ENCODE measurements at places on chromosomes 5 and 9.
A peak's percentile ranks its signal among the peaks of the same experiment; 100 is the strongest.

DNA sequence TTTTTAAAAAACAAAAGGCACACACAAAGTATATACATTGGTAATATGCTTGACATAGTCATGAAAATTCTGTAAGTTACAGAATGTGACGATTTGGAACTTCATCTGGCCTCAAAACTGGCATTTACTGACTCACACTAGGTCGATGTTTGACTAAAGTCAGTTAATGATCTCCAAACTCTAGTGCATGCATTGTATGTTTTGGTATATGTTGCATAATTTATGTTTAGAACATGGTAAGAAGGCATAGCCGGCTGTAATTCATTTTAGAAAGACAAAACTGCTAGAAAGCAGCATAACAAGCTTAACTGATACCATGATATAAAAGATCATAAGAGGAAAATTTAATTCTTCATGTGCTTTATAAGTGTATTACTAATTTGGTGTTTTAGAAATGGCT lies 58.6 kb upstream of the RICTOR start:
- no peak for DNase-seq

DNA sequence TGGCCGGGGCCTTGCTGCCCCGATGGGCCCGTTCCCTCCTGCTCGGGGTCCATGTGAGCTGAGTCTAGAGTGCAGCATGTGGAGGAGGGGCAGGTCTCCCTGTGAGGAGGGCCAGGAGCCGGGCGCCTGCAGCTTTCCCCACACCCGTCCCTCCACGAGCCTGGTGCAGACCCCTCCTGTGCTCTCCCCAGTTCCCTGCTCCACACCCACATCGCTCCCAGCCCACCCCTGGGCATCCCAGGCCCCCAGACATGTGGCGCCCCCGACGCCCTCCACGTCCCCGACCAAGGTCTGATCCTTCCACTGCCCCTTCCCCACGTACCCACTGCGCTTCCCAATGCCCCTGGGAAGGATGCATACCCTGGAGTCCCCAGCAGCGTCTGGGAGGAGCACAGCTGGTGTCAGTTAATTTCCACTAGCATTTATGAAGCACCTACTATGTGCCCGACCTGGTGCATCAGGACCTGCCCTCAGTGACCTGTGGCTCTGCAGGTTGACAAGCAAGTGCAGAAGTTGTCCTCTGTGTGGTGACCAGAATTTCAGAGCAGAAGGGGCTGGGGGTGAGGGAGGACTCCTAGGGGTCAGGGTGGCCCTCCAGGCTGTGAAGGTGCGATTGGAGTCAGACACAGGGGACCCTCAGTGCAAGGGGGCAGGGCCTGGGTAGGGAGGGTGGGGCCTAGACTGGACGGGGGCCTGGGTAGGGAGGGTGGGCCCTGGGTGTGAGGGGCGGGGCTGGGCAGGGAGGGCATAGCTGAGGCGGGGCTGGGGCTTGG lies 10.8 kb upstream of the SLC6A18 start:
- no peak for DNase-seq

- no peak for DNase-seq
Measured at GRCh38 chr5:97458851-97459250, 275.8 kb upstream of the RIOK2 start.

GRCh38 chr5:171268700-171269620 lies 40.1 kb upstream of the TLX3 start:
- DNase-seq: no peak

GRCh38 chr5:113614191-113614590 lies 100.7 kb downstream of the YTHDC2 start:
- DNase-seq: no peak

- peak; percentile 52 for DNase-seq
Measured at GRCh38 chr9:15724016-15724415, 171.2 kb downstream of the CCDC171 start.

DNA sequence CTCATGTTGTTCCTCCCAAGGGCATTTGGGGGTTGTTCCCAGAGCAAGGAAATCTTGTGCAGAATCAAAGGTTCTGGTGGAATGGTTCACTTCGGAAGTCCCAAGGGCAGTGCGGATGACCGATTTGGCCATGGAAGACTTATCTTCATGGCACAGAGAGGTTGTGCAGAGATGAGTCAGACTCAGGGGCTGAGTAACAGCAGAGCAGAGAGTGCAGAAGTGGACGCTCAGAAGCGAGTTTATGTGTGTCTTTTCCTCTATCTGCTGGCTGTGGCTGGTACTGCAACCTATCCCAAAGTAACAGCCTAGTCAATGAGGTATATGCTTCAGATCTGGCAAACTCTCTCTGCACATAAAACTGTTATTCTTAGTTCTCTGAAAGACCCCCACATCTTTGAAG lies 118.1 kb downstream of the DPYSL3 start:
- no peak for DNase-seq

- DNase-seq: peak; percentile 62
Measured at GRCh38 chr5:67094476-67095300, 101.9 kb downstream of the CD180 start.

DNA sequence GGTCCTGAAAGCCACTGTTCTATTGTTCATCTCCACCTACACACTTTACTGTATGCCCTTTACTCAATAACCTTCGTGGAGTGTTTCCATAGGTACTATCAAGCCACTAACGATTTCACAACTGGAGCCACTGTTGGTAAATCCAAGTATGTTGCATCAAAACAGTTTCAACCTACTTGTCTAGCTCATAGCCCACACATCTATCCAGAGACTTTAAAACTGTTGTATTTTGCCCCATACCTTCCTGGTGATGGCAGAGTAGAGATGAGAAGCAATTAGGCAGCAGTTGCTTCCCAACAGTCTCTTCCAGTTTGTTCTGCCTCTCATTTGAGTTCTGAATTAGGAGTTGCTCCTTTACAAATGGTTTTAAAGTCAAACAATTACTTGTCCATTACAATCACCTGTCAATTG lies 607 bp downstream of the FAXDC2 start:
- DNase-seq: no peak

DNA sequence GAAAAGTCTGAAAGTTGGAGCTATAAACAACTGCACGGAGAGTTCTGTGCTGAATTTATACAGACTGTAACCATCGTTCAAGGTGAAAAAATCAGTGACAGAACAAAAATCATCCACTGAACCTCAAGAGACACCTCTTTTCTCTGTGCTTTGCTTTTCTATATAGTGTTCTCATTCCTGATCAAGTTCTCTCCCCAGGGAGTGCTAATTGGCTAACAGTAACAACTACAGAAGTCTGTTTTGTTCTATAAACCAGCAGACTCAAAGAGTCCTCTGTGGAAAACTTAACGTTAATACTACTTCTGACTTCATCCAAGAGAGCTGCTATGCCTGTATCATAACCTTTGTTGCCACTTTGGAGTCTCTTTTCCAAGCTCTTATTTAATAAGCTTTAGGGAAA lies 1388.3 kb upstream of the C9orf72 start:
- DNase-seq: no peak

DNA sequence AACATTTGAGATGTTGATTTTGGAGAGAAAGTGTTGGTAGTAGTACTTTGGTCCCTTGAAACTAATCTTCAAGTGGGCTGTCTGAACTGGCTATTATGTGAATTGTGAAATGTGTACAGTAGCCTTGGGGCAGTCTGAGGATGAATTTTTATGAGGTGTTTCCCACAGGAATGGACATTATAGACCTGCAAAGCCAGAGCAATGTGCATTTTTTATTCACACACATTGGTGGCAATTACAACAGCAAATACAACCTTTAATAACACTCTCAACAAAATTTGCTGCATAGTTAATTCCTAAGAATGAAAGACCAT lies 147.0 kb downstream of the PAM start:
- no peak for DNase-seq

DNA sequence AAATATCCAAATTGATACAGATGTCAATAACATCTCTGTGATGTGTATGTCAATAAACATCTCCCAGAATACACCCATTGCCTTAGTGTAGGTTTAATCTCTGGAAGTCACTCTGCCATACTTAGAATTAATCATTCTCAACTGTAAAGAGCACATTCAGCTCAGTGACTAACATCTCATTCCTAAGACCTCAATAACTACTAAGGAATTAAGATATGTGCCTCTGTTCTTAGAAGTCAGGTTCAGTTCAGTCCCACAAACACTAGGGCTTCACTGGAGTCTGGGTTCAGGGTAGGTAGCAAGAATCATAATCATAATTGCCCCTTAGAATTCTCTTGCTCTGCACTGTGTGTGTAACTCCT lies 31.7 kb downstream of the UGCG start:
- no peak for DNase-seq

DNA sequence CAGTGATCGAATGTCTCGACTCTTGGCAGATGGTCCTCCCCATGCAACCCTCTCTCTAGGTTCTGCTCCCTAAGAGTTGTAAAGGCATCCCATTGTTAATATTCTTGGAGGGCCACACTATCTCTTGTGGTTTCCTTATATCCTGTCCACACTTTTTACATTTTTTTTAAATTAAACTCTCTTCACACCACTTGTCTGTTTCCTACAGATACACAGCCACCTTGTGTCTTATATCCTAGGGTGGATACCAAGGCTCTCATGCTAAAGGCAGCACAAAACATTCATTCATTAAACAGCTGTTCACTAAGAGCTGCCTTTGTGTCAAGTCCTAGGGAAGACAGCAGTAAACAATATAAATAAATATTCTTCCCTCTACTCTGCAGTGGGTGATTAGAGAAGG lies 60.5 kb upstream of the SHISAL2B start:
- DNase-seq: no peak

GRCh38 chr9:85483208-85483607 lies 258.5 kb downstream of the AGTPBP1 start:
- DNase-seq: no peak

DNA sequence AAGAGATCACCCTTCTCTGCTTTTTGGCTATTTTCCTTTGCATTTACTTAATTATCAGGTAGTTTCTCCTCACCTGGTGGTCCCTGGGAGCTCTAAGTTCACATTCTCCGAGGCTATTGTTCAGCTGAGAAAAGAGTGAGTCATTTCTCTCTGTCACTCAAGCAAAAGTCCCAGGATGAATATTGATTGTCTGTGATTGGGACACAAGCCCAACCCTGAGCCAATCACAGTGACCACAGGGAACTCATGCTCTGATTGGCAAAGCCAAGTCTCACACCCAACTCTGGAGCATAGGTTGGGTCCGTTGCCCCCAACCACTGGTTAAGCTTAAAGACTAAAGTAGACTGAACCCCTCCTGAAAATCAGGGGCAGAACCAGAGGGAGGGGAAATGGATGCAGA lies 27.8 kb upstream of the FAT2 start:
- no peak for DNase-seq

- DNase-seq: no peak
Measured at GRCh38 chr5:176646049-176646706, 1.1 kb upstream of the TSPAN17 start.

GRCh38 chr5:54754878-54755277 lies 230.5 kb downstream of the ESM1 start:
- DNase-seq: no peak

GRCh38 chr9:87674565-87675299 lies 51.2 kb upstream of the CTSL start:
- DNase-seq: no peak

DNA sequence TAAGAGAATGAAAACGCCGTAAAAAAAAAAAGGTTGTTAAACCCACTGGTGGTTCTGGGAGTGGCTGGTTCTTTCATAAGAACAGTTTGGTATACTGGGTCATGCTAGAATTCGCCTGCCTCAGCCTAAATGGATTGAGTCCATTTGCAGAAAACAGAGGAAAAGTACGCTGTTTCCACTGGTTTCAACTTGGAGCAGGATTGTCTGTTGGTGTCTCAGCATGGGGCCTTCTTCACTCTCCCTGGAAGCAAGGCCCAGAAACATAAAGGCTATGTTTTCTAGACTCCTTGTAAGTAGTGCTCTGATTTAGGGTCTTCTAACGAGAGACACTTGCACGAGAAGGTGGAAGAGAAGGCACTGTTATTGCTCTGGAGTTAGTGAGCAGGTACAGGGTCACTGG lies 116.9 kb upstream of the MTAP start:
- no peak for DNase-seq

- DNase-seq: no peak
Measured at GRCh38 chr5:10118150-10118549, 131.5 kb downstream of the ATPSCKMT start.

GRCh38 chr5:154447089-154447725 lies 1.4 kb downstream of the SAP30L start:
- no peak for DNase-seq

GRCh38 chr9:108844856-108845255 lies 10.9 kb downstream of the ACTL7B start:
- no peak for DNase-seq

GRCh38 chr5:77513321-77513720 lies 21.2 kb upstream of the WDR41 start:
- no peak for DNase-seq

- no peak for DNase-seq
Measured at GRCh38 chr5:152066784-152067183, 142.1 kb upstream of the GLRA1 start.

GRCh38 chr9:77290373-77290772 lies 113.0 kb downstream of the VPS13A start:
- DNase-seq: no peak

DNA sequence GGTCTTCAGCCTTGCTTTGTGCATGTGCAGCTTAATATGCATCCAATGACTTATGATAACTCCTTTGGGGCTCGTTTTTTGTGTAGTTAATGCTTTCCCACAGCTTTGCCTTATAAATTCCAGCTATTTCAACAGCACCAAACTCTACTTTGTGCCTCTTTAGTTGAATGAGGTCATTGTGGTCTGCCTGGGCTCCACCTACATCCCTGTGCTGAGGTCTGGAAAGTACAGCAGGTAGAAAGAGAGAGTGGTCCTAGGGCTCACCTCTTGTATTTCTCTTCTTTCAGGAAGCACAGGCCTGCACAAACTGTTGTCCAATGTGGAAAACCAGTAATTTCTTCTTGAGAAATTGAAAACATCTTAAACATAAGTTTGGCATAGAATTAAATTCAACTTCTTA lies 167.2 kb downstream of the XRCC4 start:
- DNase-seq: no peak

- DNase-seq: no peak
Measured at GRCh38 chr9:73223594-73223993, 71.9 kb downstream of the ANXA1 start.

DNA sequence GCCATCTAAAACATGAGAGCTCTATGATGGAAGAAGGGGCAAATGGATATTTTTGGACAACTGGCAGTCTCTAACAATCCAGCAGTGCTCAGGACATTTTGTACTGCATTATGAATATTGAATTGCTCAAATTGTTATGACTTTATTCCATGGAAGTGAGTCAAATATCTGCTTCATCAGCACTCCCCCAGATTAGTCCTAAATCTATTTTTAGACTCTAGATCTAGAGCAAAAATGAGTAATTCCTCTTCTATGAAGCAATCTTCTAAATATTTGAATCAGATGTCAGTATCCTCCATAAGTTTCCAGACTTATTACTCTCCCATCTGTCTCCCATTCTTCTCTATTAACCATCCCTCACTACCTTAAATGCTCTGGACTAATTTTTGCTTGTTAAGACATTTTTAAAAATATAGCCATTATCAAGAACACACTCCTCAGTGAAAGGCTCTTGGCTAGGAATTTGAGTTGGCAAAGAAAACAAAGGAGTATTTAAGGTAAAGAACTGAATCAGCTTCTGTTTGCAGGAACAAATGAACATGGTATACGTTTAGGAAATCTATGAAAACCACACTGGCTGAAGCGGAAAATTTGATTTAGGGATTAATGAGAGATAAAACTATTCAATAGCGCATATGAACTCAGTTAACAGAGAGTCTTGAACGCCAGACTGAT lies 300.9 kb downstream of the MCTP1 start:
- DNase-seq: no peak

GRCh38 chr9:93237540-93237939 lies 53.6 kb downstream of the WNK2 start:
- no peak for DNase-seq

GRCh38 chr5:60356745-60357144 lies 343.2 kb downstream of the DEPDC1B start:
- DNase-seq: no peak
